ENCODE measurements at places on chromosomes 12 and 14. TPM values are rescaled to one million over a fixed set of nuclear protein-coding genes. Genes with fewer than 3 reads are reported as not detected.

Gene CD4
- 8.5 TPM for total RNA-seq

Gene CCDC197
- total RNA-seq, result not detected

- DNase-seq, result no peak
Observed at GRCh38 chr12:19744705-19745218, 305.5 kb downstream of the AEBP2 start.

Gene VTI1B
- total RNA-seq, result 47.5 TPM

- no peak for DNase-seq
Observed at GRCh38 chr12:117141097-117141898, 42.1 kb upstream of the TESC start.

GRCh38 chr12:112713471-112713870, 78.1 kb upstream of the RPH3A start:
- DNase-seq, result no peak

DNA sequence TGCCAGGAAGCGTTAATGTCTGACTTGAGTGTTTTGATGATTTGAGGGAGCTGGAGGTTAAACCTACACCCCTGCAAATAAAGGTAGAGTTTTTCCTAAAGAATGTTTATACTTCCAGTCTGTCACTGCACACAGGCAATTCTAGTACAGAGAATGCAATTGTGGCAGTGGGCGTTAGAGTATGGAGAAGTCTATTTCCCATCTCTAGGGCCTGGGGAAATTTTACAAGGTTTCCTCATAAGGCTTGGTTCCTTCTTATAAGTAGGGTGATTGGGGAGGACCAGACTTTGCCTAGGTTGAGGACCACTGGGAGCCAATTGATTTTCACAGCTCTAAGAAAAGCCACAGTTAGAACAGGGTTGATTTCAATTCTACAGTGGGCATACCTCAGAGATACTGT, 44.3 kb downstream of the IFNG start:
- DNase-seq, result no peak

GRCh38 chr12:15852383-15852782, 29.8 kb upstream of the STRAP start:
- DNase-seq, result no peak

DNA sequence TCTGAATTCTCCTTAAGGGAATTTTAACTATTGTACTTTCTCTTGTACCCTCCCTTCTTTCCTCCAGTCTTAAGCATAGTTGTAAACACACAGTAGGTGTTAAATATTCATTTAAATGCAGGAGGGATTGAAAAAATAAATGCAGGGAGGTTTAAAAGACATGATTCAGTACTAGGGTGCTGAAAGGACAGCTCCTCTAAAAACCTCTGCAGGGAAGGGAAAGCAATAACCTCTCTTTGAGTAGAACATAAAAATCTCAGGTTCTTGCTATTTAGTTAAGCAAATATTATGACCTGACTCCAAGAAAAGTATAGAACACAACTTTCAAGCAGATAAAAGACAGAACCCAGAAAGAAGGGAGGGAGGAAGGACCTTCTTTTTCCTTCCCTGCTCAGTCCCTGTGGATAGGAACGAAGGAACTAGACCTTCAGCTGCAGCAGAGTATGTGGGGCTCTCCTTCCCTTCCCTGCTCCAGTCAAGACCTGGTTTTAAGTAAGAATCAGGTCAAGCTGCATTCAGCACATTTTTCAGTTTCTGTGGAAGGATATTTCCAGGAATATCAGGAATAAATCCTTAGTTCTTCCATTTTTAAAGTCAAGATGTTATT, 4.7 kb downstream of the MAP3K9 start:
- DNase-seq, result peak; percentile 14

Gene PHC1
- 38.6 TPM for total RNA-seq

Gene ATP23
- total RNA-seq, result 8.8 TPM

Gene KLHDC1
- 6.9 TPM for total RNA-seq

DNA sequence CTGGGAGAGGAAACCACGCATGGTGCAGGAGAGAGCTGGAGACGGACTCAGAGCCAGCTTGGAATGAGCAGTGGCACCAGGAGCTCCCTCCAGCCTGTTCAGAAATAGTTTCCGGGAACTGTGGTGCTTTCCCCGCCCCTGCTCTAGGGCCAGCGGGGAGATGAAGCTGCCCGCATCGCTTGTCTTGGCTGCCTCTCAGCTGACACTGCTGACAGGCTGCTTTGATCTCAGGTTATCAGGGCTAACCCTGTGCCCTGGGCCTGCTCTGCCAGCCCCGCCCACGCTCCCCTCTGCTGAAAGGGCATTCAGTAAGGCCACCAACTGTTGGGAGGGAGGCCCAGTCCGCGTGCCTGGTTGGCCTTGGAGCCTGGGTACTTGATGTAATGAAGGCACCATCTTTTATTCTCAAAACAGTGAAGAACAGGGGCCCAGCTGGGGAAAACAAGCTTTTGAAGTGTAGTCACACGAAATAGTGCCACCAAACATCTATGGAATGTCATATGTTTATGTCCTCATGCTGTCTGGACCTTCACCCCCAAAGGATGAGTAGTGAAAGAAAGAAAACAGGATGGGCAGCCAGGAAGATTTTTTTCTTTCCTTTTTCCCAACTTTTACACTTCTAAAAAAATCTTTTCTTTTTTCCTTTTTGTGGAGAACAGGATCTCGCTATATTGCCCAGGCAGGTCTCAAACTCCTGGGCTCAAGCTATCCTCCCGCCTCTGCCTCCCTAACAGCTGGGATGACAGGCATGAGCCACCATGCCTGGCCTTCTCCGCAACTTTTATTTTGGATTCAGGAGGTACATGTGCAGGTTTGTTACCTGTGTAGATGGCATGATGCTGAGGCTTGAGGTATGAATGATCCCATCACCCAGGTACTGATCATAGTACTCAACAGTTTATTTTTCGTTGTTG, 115.9 kb upstream of the TBX3 start:
- no peak for DNase-seq

- DNase-seq, result no peak
Observed at GRCh38 chr12:64835901-64836300, 11.5 kb downstream of the TBC1D30 start.

GRCh38 chr12:41067941-41068645, 120.0 kb upstream of the PDZRN4 start:
- no peak for DNase-seq

Gene TSHR
- not detected for total RNA-seq

Gene HELB
- 45.6 TPM for total RNA-seq

Gene RFLNA
- 0.85 TPM for total RNA-seq

Gene KRT85
- total RNA-seq, result not detected

- DNase-seq, result no peak
Observed at GRCh38 chr14:70096866-70097265, 91.9 kb downstream of the SLC8A3 start.

GRCh38 chr12:66190519-66191370, 1.7 kb downstream of the IRAK3 start:
- no peak for DNase-seq

DNA sequence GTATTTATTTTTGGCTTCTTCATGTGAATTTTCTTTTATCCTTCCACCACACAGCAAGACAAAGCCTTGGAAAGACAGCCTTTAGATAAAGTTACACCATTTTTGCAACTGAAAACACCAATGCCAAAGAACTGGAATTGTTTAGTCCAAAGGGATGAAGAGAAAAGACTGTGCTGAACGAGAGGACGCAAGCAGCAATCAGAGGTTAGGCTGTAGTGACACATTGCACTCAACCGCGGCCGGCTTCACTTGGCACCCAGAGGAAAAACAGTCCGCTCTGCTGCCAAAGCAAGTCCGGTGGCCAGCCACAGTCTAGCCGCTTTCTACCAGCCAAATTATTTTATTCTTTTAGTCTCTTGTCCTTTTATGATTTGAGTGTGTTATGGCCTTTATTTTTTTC, 49.1 kb upstream of the KCNJ8 start:
- DNase-seq, result no peak

- no peak for DNase-seq
Observed at GRCh38 chr12:43208627-43209026, 343.4 kb downstream of the ADAMTS20 start.

- peak; percentile 34 for DNase-seq
Observed at GRCh38 chr12:131860472-131861260, 32.5 kb downstream of the MMP17 start.

Gene ATP5F1B
- total RNA-seq, result 378 TPM

GRCh38 chr12:88299567-88300101, 157.5 kb downstream of the TMTC3 start:
- no peak for DNase-seq

Gene TAS2R46
- 4.5 TPM for total RNA-seq

- no peak for DNase-seq
Observed at GRCh38 chr12:93292731-93293566, 84.8 kb upstream of the NUDT4 start.

All from natural killer cell (primary cell).